ENCODE measurements at places on chromosomes 1 and 21.
A peak's percentile ranks its signal among the peaks of the same experiment; 100 is the strongest.

- H3K36me3 ChIP-seq: no peaks in the 10 kb centered on the region
- H3K4me3 ChIP-seq: no peak within 1 kb of the TSS
- no peak within 1 kb of the TSS for H3K27ac ChIP-seq
- no peaks in the 10 kb centered on the region for H3K27me3 ChIP-seq
Observed at GRCh38 chr21:34511787-34512455, at the start of gene KCNE1. KCNE1 (minus strand) TSS chr21:34512210; CDS start chr21:34449634, 62,576 bp downstream.

- no peaks in the 10 kb centered on the region for H3K27me3 ChIP-seq
- H3K27ac ChIP-seq: no peak overlapping the region
- no peaks in the 10 kb centered on the region for H3K36me3 ChIP-seq
Observed at GRCh38 chr1:3842912-3843311, 14.1 kb downstream of the CEP104 start.

GRCh38 chr1:158020259-158020885, 26.9 kb downstream of the KIRREL1 start:
- no peaks in the 10 kb centered on the region for H3K27me3 ChIP-seq
- peaks cover 11% of the 10 kb centered on the region for H3K4me1 ChIP-seq
- H3K4me3 ChIP-seq: no peak overlapping the region
- DNase-seq: no peak
- H3K27ac ChIP-seq: peak overlapping the region; percentile 93

DNA sequence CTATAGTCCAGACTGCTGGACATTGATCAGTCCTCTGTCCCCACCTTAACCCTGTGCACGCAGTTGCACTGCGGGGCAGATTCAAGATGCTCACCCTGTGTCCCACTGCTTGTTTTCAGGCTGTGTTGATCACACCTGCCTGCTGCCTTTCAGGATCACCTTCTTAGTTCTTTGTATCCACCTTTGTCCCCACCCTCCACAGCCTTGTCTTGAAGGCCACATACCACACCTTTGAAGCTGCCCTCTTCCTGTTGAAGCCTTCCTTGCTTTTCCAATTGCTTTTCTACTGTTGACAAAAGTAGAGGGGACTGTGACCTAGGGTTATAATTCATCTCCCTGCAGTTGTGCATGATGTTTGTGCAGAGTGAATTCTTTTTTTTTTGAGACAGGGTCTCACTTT, 32.7 kb downstream of the UCK2 start:
- H3K27ac ChIP-seq: no peak overlapping the region
- H3K4me3 ChIP-seq: no peak overlapping the region
- no peak for DNase-seq

GRCh38 chr1:238485912-238486209, 595.1 kb upstream of the ZP4 start:
- H3K4me1 ChIP-seq: no peaks in the 10 kb centered on the region
- H3K27ac ChIP-seq: peak overlapping the region; percentile 2
- H3K27me3 ChIP-seq: no peaks in the 10 kb centered on the region
- peak; percentile 36 for DNase-seq
- H3K36me3 ChIP-seq: no peaks in the 10 kb centered on the region
- no peak overlapping the region for H3K4me3 ChIP-seq

DNA sequence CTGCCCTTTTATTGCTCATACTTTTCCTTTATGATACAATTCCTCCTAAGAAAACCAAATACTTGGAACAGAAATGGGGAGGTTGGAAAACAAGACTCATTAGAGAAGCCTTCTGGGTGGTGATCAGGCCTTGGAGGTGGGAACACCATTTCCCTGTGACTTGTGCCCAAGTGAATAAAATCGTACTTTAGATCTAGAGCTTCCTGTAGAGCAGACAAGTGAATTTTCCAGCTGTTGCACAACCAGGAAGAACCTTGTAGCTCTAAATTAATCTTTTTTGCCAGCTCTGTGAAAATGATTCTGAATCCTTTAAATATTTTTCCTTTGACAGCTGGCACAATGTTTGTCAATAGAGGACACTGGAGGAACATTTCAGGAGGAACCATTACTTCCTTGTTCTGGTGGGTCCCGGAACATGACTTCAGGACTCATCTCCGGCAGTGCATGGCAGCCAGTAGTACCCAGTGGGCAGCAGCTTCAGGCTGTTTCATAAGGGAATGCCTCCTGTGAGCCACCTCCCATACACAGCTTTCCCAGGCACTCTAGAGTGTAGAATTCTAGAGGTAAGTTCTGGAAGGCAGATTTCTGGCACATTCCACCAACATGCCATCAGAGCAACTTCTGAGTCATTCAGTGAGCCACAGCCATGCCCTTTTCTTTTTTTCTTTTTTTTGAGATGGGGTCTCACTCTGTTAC, 5.5 kb upstream of the SNAPIN start:
- no peaks in the 10 kb centered on the region for H3K4me1 ChIP-seq
- H3K36me3 ChIP-seq: no peaks in the 10 kb centered on the region
- DNase-seq: no peak
- H3K4me3 ChIP-seq: no peak overlapping the region
- H3K27me3 ChIP-seq: no peaks in the 10 kb centered on the region

DNA sequence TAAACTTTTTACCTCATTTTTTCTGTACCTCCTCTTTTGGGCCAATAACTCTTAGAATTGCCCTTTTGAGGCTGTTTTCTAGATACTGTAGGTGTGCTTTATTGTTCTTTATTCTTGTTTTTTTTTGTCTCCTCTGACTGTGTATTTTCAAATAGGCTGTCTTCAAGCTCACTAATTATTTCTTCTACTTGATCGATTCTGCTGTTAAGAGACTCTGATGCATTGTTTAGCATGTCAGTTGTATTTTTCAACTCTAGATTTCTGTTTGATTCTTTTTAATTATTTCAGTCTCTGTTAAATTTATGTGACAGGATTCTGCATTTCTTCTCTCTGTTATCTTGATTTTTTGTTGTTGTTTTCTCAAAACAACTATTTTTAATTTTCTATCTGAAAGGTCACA, 130.3 kb downstream of the PHTF1 start:
- no peaks in the 10 kb centered on the region for H3K36me3 ChIP-seq
- no peak overlapping the region for H3K27ac ChIP-seq
- DNase-seq: no peak
- H3K27me3 ChIP-seq: no peaks in the 10 kb centered on the region
- no peaks in the 10 kb centered on the region for H3K4me1 ChIP-seq
- H3K4me3 ChIP-seq: no peak overlapping the region

DNA sequence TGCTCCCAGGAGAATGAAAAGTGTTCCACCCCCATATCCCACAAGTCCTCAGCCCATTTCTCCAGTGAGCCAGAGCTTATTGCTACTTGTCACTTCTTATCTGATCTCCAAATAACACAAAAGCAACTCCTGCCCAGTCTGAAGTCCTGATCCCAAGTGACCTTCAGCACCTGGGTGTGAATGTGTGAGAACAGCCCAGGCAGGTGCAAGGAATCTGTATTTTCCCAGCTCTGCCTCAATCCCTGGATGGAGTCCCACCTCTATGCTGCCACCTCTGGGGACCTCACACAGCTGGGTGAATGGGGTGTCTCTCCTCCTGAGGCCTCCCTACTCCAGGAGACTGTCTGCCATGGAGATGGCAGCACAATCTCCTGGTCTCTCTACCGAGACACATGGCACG, 402.4 kb upstream of the PROX1 start:
- no peak for DNase-seq
- H3K27ac ChIP-seq: no peak overlapping the region

- no peaks in the 10 kb centered on the region for H3K36me3 ChIP-seq
- no peaks in the 10 kb centered on the region for H3K27me3 ChIP-seq
- H3K4me1 ChIP-seq: no peaks in the 10 kb centered on the region
- H3K27ac ChIP-seq: peak overlapping the region; percentile 7
- no peak for DNase-seq
- H3K4me3 ChIP-seq: peak overlapping the region; percentile 58
Observed at GRCh38 chr21:42219606-42220137, 732 bp downstream of the ABCG1 start.

DNA sequence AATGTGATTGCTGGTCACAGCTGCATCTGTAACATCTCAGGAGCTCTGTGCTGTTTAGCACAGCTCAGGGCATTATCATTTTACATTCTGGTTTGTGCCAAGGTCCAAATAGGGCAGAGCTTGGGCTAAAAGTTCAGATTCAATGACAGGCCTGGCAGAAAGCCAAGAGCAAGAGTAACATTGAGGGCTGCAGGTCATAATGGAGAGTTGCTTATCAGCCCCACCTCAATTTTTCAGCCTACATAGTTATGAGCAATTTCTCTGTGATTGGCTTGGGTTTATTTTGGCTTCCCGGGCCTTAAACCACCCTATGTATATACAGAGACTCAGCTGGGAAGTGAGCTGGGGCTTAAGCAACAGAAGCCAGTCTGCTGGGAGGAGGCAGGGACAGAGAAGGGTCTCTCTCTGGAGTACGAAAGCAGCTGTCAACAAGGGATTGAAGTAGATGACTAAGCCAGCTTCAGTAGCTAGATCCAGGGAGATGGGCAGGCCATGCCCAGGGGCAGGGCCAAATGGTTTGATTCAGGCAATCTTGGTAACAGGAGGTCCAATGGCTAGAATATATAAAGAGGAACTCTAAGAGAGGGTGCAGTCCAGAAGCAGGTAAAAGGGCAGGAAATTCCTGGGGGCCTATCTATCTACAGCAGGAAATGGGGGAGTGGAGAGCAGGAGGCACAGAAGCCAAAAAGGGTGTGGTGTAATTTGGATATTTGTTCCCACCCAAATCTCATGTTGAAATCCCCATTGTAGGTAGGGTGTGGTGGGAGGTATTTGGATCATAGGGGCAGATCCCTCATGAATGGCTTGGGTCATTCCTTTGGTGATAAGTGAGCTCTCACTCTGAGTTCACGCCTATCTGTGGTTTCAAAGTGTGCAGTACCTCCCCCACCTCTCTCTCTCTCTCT, 49.0 kb downstream of the BRINP2 start:
- no peak overlapping the region for H3K27ac ChIP-seq
- DNase-seq: no peak
- H3K27me3 ChIP-seq: no peaks in the 10 kb centered on the region
- no peaks in the 10 kb centered on the region for H3K36me3 ChIP-seq
- no peak overlapping the region for H3K4me3 ChIP-seq

DNA sequence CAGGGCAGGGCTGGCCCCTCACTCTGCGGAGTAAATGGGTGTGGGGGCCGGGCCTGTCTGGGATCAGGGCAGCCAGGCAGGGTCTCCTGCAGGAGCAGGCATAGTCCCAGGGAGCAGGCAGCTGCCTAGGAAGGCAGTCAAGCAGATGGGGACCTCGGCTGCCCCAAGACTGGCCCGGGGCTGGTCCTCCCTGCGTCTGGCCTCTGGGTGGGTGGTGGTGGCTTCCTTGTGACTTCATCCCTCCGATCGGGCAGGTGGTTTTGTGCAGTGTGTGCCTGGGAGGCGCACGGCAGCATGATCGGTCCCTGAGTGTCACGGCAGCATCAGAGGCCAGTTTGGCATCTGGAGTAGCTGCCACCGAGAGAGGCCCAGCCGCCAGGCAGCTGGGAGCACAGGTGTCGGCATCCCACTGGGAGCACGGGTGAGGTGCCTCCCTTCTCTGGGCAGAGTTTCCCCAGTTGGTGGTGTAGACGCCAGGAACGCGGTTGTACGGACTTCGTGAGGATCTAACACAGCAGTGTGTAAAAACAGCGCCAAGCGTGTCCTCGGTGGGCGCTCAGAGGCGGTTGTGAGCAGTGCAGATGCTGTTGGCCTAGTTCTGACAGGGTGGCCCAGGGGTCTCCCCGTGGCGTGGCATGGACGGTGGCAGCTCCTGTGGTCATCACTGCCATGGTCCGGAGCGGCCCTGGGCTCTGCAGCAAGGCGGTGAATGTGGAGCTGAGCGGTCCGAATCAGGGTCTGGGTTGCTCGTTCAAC, 45.9 kb downstream of the PRKCZ start:
- no peaks in the 10 kb centered on the region for H3K27me3 ChIP-seq
- no peaks in the 10 kb centered on the region for H3K4me1 ChIP-seq
- DNase-seq: no peak
- no peak overlapping the region for H3K27ac ChIP-seq

GRCh38 chr1:161506336-161507223, 1.3 kb downstream of the FCGR2A start:
- no peaks in the 10 kb centered on the region for H3K4me1 ChIP-seq
- no peak overlapping the region for H3K4me3 ChIP-seq
- H3K27ac ChIP-seq: no peak overlapping the region

DNA sequence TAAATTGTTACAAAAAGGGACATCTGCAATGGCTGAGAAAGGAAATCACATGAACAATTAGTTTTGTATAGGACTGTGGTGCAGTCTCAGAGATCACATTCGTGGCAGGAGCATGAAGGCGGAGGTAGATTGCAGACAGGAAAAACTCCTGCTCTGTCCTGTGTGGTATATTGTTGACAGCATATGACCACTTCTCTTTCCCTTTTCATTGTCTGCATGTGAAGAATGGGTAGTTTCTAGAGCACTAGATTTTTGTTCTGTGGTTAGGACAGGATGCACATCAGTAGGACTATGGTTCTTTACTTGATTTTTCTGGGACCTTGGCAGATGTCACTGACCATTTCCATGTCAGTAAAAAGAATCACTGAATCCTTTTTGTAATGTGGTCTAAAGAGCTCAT, 625.9 kb upstream of the PKN2 start:
- no peaks in the 10 kb centered on the region for H3K27me3 ChIP-seq
- no peaks in the 10 kb centered on the region for H3K4me1 ChIP-seq
- no peaks in the 10 kb centered on the region for H3K36me3 ChIP-seq
- H3K27ac ChIP-seq: no peak overlapping the region
- DNase-seq: no peak

- H3K27me3 ChIP-seq: no peaks in the 10 kb centered on the region
- H3K27ac ChIP-seq: no peak overlapping the region
- no peaks in the 10 kb centered on the region for H3K36me3 ChIP-seq
- H3K4me1 ChIP-seq: no peaks in the 10 kb centered on the region
- no peak overlapping the region for H3K4me3 ChIP-seq
Observed at GRCh38 chr1:69055194-69055593, 512.5 kb upstream of the LRRC7 start.

GRCh38 chr1:39727221-39727931, 11.3 kb upstream of the PPIE start:
- no peaks in the 10 kb centered on the region for H3K4me1 ChIP-seq
- H3K27me3 ChIP-seq: peaks cover 8% of the 10 kb centered on the region
- H3K27ac ChIP-seq: no peak overlapping the region
- H3K36me3 ChIP-seq: no peaks in the 10 kb centered on the region
- DNase-seq: no peak
- H3K4me3 ChIP-seq: no peak overlapping the region

DNA sequence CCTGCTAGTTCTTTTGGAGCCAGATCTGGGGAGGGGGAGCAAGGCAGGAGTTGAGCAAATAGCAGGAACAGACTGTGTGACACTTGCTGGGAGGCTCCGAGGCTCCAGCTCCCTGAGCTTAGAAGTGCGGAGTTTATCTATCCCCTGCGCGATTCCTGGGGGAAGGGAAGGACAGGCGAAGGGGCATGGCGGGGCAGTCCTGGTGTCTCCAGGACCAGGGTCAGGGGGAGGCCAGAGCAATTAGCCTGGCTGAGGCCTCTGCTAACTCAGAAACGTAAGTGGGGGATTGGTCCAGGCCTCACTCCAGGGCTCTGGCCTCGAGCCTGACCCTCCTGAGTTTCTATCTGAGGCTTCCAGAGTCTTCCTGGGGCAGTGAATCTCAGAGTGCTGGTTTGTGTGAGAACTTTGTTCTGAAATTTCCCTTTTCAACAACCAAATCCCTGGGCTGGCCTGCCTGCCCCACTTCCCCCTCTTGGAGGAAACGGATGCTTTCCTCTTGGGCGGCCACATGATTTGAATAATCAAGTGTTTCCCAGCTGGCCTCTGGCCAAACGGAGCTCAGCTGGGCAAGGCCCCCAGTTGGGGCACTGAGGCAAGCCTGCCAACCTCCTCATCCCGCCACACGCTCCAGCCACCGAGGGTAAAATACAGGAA, 15.6 kb downstream of the ALPL start:
- H3K27me3 ChIP-seq: no peaks in the 10 kb centered on the region
- H3K27ac ChIP-seq: no peak overlapping the region
- DNase-seq: no peak
- no peak overlapping the region for H3K4me3 ChIP-seq
- no peaks in the 10 kb centered on the region for H3K4me1 ChIP-seq
- no peaks in the 10 kb centered on the region for H3K36me3 ChIP-seq
